ENCODE measurements at places on chromosomes 7 and 10. TPM values are rescaled to one million over a fixed set of nuclear protein-coding genes. Genes with fewer than 3 reads are reported as not detected.
A peak's percentile ranks its signal among the peaks of the same experiment; 100 is the strongest.

Gene MOGAT3
- not detected for total RNA-seq

Gene CTAGE4
- 7.5 TPM for total RNA-seq

Gene FAM200A
- total RNA-seq = 11.5 TPM

Gene ATOH7
- total RNA-seq = 1.2 TPM

Gene TAS2R5
- 13.3 TPM for total RNA-seq

Gene MDFIC
- 5.8 TPM for total RNA-seq

Gene TMEM139
- 1.1 TPM for total RNA-seq

Gene XRCC2
- 9.6 TPM for total RNA-seq

Gene NDUFB2
- total RNA-seq = 187 TPM

DNA sequence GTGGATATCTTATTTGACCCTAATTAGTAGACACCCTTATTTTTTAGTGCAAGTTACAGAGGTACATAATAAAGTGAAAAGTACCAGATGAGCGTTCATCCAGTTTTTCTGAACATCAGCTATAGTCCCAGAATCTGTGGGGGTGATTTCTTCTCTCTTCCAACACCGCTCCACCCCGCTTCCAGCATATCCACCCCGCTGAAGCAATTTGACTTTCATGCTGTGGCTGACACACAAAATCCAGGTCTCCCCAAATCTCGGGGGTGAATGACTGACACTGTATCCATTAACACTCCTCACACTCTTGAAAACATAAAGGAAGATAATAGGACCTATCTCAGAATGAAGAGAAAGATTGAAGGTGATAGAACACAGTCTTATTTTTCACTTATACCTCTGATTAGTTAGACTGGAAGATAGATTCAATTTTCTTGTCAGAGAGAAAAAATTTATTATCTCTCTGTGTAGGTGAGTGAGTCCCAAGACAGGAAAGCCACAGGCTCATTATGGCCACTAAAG lies 143.4 kb downstream of the ANLN start:
- no peak for DNase-seq

- DNase-seq = peak; percentile 84
These were observed 67.6 kb upstream of the CTNNA3 start for GRCh38 chr10:67763499-67764011.

GRCh38 chr10:133294189-133294588 lies 14.5 kb downstream of the TUBGCP2 start:
- DNase-seq = no peak

DNA sequence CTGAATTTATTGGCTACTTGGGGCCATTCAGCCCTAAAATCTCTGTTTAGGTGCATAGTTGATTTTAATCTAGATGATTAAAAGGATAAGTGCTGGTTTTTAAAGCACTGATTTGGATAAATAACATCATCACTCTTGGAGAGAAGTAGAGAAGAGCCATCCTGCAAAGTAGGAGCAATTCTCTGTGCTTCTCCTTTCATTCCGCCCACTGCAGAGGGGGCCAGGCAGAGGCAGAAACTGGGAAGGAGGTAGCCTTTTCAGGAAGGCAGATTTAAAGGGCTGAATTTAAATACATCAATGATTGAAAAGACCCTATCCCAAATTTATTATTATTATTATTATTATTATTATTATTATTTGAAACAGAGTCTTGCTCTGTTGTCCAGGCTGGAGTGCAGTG lies 14.1 kb downstream of the MAP3K8 start:
- no peak for DNase-seq

- DNase-seq = no peak
These were observed 92.2 kb downstream of the PRKCQ start for GRCh38 chr10:6487920-6488319.

DNA sequence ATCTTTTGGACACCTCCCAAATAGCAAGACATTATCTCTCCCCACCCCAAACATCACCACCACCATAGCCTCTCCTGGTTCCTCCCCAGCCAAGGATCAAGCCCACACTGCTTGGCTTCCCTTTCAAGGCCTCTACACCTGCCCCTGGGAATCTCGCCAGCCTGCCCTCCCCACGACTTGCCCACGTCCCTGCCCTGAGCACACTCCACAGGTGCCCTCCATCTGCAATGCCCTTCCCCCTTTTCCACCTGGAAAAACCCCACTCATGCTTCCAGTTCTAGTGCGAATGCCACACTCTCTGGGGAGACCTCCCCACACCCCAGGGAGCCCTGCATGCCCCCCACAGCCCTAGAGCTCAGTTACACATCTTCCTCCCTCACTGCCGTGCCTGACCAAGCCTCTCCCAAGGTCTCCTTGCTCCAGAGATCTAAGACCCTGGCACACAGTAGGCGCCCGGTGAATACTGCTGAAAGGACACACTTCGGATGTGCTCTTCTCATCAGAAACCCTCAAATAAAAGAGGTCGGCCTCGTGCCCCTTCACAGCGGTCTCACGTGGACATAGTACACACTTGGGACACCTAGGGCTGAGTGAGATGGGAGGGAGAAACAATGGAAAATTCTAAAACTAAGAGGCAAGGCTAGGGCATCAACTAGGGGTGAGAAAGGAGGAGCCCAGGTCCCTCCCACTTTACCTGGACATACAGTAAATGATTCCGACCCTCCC lies 91.4 kb downstream of the DLG5 start:
- no peak for DNase-seq

GRCh38 chr7:35697414-35698175 lies 2.7 kb upstream of the HERPUD2 start:
- no peak for DNase-seq

DNA sequence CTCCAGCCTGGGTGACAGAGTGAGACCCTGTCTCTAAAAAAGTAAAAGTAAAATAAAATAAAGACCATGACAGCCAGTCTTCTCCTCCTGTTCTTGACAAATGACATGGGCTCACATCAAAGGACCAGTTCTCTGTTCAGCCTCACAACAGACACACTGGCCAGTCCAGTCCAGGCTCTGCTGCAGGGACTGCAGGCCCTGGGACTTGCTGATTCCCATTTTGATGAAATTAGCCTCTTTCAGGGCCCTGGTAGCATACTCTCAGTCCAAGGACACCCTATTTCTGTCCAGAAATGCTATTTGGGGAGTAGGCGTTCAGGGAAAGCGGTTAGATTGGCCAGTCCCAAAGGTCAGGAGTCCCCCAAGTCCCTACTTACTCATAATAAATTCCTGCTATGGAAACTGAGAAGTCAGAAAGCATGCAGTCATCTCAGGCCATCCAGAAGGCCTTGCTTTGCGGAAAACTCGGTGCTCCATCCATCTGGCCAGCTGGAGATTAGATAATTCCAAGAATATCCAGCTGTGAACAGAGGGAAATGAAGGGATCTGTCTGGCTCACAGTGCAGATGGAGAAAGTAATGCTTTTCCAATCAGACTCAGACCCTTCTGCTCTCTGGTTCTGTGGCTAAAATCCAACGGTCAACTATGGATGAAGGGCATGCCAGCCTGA lies 74.4 kb downstream of the RAB11FIP2 start:
- peak; percentile 21 for DNase-seq

GRCh38 chr10:99855479-99856071 lies 73.1 kb downstream of the ABCC2 start:
- no peak for DNase-seq

- DNase-seq = no peak
These were observed 78.3 kb downstream of the SLC25A40 start for GRCh38 chr7:87797798-87798403.

DNA sequence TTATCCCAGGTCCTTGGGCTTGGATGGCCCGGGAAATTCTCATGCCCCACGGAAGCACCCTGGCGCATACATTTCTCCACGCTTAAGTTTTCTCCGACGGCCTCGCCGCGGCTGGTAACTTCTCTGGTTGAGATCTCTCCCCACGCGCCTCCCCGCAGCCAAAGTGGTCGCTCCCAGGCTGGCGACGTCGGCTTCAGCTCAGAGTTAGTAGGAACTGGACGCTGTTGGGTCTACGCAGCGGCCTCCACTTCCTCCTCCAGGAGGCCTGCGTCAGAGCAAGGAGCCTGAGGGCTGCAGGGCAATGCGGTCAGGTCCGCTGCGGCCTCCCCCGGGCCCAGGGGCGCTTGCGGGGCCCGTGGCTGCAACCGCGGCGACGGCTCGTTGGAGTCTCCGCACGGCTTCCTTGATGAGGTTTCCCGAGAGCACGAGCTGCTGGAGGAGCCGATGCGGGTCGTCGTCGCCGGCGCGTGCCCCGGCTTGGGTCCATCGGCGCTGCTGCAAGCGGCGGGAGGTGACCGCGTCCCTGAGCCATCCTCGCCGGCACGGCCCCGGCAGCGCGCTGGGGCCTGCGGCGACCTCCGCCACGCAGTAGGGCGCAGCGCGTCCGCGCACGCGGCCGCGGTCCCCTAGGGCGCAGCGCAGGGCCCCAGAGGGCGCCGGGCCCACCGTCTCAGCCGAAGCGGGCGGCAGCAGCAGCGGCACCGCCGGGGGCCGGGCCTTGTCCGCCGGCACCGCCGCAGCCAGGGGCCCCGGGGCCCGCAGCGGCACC lies 744 bp downstream of the FRAT2 start:
- DNase-seq = peak; percentile 52

GRCh38 chr7:15783987-15784693 lies 97.7 kb upstream of the MEOX2 start:
- peak; percentile 36 for DNase-seq

DNA sequence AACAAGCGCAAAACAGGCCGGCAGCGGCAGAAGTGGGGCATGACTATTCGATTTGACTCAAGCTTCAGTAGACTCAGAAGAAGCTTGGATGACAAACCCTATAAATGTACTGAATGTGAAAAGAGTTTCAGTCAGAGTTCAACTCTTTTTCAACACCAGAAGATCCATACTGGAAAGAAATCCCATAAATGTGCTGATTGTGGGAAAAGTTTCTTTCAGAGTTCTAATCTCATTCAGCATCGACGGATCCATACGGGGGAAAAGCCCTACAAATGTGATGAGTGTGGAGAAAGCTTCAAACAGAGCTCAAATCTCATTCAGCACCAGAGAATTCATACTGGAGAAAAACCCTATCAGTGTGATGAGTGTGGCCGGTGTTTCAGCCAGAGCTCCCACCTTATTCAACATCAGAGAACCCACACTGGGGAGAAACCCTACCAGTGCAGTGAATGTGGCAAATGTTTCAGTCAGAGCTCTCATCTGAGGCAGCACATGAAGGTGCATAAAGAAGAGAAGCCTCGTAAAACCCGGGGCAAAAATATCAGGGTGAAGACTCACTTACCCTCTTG lies 2.8 kb downstream of the ZNF22 start:
- DNase-seq = no peak

DNA sequence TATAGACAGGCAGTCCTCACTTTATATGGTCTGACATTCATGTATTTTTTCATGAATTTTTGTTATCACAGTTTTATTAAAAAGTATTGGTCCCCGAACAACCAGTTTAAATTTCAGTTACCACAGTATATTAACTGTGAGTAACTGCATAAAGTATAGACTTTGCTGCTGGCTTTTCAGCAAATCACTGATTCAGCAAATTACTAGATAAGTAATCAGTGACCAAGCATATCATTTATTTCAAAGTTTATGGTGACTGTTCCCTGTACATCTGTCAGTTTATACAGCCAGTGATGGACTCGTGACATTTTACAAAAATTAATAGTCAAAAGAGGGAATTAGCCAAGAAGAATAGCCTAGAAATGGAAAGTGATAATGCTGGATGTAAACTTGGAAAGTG lies 266.7 kb upstream of the CHRM2 start:
- no peak for DNase-seq

GRCh38 chr10:1595726-1596125 lies 141.6 kb downstream of the ADARB2 start:
- DNase-seq = no peak

- DNase-seq = no peak
These were observed 637.0 kb downstream of the ZNF716 start for GRCh38 chr7:58086871-58087535.

- DNase-seq = no peak
These were observed 148.0 kb downstream of the FGFR2 start for GRCh38 chr10:121450247-121450646.

Data from testis (tissue), 5 donors.